Activated CD4-positive, alpha-beta T cell treated with anti-CD3 and anti-CD28 coated beads, Interleukin-2, amount 10 ng/mL, durations not matched to agents 7 days and 5 days (primary cell): ENCODE measurements at places on chromosomes 3 and 15.

GRCh38 chr15:42604894-42605744 lies 29.7 kb downstream of the STARD9 start:
- H3K27ac ChIP-seq = peak overlapping the region; percentile 85
- H3K36me3 ChIP-seq = peaks cover 21% of the 10 kb centered on the region
- no peak for DNase-seq
- no peaks in the 10 kb centered on the region for H3K27me3 ChIP-seq

- no peak overlapping the region for H3K4me3 ChIP-seq
- H3K27ac ChIP-seq = no peak overlapping the region
- peaks cover 44% of the 10 kb centered on the region for H3K4me1 ChIP-seq
- no peak for DNase-seq
- H3K36me3 ChIP-seq = peaks cover 6% of the 10 kb centered on the region
- no peaks in the 10 kb centered on the region for H3K27me3 ChIP-seq
These were observed 6.7 kb downstream of the COPS2 start for GRCh38 chr15:49148727-49149126.

DNA sequence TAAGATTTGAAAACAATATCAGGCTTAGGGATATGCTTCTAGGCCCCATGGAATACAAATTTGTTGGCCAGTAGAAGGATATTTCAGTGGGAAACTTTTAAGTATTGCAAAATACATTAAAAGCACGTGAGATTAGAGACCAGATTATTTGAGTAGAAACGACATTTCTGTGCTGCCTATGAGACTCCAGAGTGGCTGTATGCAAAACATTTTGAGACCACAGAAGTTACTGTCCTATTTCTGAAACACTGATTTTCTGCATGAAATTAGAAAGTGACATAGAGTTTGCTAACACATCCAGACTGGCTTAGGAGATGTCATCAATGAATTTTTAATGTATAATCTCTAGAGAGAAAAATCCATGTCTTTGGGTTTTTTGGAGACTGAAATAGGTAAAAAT lies 99.8 kb downstream of the KCNH8 start:
- no peaks in the 10 kb centered on the region for H3K27me3 ChIP-seq
- no peak for DNase-seq
- no peaks in the 10 kb centered on the region for H3K36me3 ChIP-seq
- H3K4me1 ChIP-seq = no peaks in the 10 kb centered on the region

- no peak for DNase-seq
- H3K27me3 ChIP-seq = peaks cover 8% of the 10 kb centered on the region
- no peak overlapping the region for H3K27ac ChIP-seq
- no peaks in the 10 kb centered on the region for H3K36me3 ChIP-seq
- H3K4me3 ChIP-seq = no peak overlapping the region
These were observed 20.8 kb upstream of the HCN4 start for GRCh38 chr15:73389539-73389938.

DNA sequence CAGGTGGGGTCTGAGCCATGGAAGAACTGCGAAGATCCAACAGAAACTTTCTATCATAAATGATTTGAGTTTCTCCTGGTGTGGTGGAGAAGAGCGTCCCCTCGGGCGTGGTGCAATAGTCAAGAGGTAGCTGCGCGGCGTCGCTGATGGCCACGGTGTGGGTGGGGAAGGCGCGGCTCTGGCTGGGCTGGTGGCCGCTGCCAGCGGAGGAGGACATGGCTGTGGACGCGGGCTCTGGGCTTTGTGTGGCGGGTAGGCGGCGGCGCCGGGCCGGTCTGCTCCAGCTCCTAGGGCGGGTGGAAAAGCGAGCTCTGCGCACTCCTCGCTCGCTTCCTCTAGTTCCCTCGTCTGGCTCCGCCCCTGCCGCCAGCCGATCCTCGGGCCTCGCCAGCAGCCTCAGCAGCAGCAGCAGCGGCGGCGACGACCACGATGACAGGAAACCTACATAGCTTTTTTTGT lies 5.9 kb downstream of the STARD9 start:
- peaks cover 29% of the 10 kb centered on the region for H3K27me3 ChIP-seq
- H3K27ac ChIP-seq = peak overlapping the region; percentile 91
- H3K36me3 ChIP-seq = peaks cover 8% of the 10 kb centered on the region
- peak; percentile 86 for DNase-seq
- H3K4me1 ChIP-seq = peaks cover 52% of the 10 kb centered on the region
- H3K4me3 ChIP-seq = peak overlapping the region; percentile 79

- H3K4me1 ChIP-seq = no peaks in the 10 kb centered on the region
- no peak overlapping the region for H3K4me3 ChIP-seq
- H3K36me3 ChIP-seq = no peaks in the 10 kb centered on the region
- DNase-seq = no peak
- peaks cover 43% of the 10 kb centered on the region for H3K27me3 ChIP-seq
- H3K27ac ChIP-seq = no peak overlapping the region
These were observed 133.2 kb downstream of the ANXA2 start for GRCh38 chr15:60264566-60264965.

DNA sequence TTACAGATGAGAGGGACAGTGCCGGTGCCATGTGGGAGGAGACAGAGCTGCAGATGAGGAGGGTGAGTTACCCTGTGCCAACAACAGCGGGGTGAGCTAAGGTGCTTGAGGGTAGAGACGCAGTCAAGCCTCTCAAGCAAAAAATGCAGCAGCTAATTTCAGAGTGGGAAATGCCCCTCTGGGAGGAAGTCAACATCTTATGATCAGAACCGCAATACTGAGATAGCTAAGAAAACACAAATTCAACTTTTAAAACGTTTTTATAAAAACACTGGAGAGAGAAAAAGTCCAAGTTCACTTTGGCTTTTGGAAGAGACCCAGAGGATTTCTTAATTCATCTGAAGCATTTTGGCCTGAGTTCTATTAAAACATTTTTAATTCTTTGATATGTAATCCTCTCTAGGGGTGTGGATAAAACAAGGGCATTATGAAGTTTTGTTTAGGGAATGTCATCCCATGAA lies 319.2 kb downstream of the SLC9A9 start:
- H3K4me3 ChIP-seq = no peak overlapping the region
- H3K36me3 ChIP-seq = peaks cover 3% of the 10 kb centered on the region
- no peaks in the 10 kb centered on the region for H3K27me3 ChIP-seq
- peak overlapping the region; percentile 4 for H3K27ac ChIP-seq
- DNase-seq = no peak

DNA sequence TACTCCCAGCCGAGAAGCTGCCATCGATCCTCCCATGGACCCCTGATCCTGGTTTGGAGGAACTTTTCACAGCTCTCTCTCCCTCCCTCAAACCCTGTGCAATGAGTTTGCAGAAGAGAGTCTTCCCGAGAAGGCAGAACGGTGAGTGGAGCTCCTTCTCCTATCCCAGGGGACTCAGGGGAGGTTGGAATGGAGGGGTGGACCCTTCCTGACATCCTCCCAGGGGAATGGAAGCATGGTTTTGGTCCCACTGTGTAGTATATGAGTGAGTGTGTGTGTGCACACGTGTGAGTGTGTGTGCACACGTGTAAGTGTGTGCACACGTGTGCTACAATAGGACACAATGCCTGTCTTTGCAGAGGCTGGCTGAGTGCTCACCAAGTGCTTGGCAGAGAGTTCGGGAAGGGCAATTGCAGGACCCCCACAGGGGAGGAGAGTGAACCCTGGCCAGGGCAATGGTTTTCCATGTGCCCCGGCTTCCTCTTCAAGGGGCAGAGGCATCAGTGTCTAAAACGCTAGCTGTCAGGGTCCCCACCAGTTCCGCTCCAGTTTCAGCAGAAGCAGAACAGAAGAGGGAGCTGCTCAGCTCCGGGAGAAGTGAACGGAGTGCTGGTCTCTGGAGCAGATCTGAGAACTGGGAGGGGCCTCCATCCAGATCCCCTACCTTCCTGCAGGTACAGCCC lies 13.8 kb upstream of the IL16 start:
- no peaks in the 10 kb centered on the region for H3K36me3 ChIP-seq
- H3K27me3 ChIP-seq = peaks cover 28% of the 10 kb centered on the region
- no peak overlapping the region for H3K27ac ChIP-seq
- H3K4me1 ChIP-seq = peaks cover 8% of the 10 kb centered on the region
- H3K4me3 ChIP-seq = no peak overlapping the region
- no peak for DNase-seq

DNA sequence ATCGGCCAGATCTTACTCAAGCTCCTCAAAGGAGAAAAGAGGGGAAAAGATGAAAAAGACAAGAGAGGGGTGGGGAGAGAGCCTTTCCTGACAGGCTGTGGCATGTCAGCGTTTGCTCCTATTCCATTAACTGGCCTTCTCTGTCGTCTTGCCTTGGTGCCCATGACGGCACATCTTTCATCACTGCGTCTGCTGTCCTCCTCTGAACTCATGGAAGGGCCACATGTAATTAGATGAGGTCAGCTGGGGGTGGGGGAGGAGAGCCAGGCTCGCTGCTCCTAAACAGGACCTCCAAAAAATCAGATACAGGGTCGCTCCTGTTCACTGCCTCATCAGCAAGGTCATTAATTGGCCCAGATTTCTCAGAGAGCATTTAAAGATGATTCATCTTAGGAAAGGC lies 49.7 kb downstream of the LRTM1 start:
- DNase-seq = no peak
- peaks cover under 1% of the 10 kb centered on the region for H3K27me3 ChIP-seq
- H3K4me3 ChIP-seq = no peak overlapping the region
- H3K27ac ChIP-seq = no peak overlapping the region
- H3K36me3 ChIP-seq = no peaks in the 10 kb centered on the region
- no peaks in the 10 kb centered on the region for H3K4me1 ChIP-seq

DNA sequence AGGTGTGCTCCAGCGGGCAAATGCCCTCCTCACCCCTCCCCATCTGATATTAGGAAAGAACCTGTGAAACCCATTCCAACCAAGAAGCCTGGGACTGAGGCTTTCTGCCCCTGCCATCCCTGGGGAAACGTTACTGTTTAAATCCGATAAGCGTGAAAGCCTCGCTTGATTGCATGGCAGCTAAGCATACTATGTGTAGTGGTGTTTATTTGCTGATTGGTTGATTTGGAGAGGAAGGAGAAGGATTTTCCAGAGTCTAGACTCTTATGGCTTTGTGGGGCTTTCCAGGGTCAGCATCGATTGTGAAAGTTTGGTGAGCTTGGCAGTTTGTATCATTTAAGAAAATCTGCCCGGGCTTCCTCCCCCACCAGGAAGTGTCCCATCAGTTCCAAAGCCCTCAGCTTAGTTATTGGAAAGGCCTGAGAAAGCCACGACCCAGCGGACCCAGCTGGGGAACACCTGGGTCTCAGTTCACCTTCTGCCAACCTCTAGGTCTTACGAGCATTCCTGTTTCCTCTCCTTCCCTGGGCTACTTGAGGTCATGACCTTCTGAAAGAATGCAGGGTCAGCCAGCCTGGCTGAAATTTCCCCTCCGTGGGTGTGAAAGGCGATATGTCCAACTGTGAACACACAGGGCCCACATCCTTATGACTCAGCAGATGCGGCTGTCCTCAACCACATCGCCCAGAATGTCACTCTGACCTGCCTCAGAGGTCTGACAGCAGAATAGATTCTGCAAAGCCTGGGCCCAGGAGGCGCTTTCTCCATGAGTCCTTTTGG lies 62.8 kb upstream of the HERC1 start:
- no peaks in the 10 kb centered on the region for H3K27me3 ChIP-seq
- peak overlapping the region; percentile 6 for H3K27ac ChIP-seq
- H3K4me3 ChIP-seq = no peak overlapping the region
- peaks cover 75% of the 10 kb centered on the region for H3K4me1 ChIP-seq
- DNase-seq = no peak

- no peaks in the 10 kb centered on the region for H3K4me1 ChIP-seq
- no peak overlapping the region for H3K27ac ChIP-seq
- peaks cover 2% of the 10 kb centered on the region for H3K27me3 ChIP-seq
- DNase-seq = no peak
- H3K36me3 ChIP-seq = no peaks in the 10 kb centered on the region
These were observed 46.6 kb upstream of the GOLGA8J start for GRCh38 chr15:30036036-30036703.

DNA sequence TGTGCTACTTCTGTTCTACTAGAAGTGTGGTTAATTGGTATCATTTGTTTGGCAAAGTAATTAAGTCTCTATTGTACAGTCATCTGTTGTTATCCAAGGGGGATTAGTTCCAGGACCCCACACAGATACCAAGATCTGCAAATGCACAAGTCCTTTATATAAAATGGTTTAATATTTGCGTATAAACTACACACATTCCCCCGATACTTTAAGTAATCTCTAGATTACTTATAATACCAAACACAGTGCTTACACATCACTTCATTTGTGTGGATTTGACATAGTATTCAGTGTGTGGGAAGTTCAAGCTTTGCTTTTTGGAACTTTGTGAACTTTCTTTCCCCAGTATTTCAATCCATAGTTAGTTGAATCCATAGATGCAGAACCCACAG lies 50.5 kb upstream of the ABI3BP start:
- H3K36me3 ChIP-seq = no peaks in the 10 kb centered on the region
- H3K4me3 ChIP-seq = no peak overlapping the region
- H3K27ac ChIP-seq = no peak overlapping the region
- no peak for DNase-seq

DNA sequence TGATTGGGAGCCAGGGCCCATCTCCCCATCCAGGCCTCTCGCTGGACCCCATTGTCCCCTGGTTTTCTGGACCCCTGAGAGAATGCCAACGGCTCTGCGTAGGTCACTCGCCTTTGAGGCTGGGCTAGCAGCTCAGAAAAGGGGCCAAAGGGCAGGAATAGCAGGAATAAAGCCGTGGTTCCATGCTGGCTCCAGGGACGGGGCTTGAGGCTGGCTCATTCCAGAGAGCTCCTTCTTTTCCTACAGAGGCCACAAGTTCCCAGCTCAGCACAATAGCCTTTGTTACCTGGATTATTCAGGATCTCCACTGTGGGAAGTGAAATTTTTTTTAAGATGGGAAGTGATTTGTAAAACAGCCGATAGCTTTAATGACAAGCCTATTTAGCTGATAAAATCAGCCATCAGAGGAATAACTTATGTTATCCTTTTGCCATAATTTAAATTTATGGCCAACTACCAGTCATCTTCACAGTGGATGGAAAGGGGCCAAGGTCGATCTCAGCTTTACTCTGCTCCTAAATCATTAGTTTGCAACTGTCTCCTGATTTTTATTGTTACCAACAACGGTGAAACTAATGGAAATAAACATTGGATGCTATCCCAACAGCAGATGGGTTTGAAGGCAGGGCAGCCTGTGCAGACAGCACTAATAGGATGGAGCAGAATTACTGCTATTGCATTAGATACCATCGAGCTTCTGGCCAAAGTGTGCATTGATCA lies 124.3 kb downstream of the TMEM266 start:
- no peak for DNase-seq
- no peak overlapping the region for H3K4me3 ChIP-seq
- peaks cover 20% of the 10 kb centered on the region for H3K27me3 ChIP-seq
- H3K4me1 ChIP-seq = peaks cover 10% of the 10 kb centered on the region
- no peaks in the 10 kb centered on the region for H3K36me3 ChIP-seq
